ENCODE measurements at places on chromosomes 3 and 15.

DNA sequence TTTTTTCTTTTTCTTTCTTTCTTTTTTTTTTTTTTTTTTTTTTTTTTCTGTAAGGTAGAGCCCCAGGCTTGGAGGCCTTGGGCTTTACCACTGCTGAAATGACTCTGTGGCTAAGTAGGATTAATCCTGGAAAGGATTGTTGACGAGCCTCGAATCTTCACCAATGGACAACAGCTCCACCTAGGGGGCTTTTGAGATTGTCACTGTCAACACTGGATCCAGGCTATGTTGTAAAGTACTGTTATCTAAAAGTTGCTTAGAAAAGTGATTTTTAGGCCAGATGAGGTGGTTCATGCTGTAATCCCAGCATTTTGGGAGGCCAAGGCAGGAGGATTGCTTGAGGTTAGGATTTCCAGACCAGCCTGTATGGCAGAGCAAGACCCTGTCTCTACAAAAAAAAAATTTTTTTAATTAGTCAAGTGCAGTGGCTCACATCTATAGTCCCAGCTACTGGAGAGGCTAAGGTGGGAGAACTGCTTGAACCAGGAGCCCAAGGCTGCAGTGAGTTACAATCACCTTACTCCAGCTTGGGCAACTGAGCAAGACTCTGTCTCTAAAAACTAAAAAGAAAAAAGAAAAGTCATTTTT is 41.6 kb downstream of the KLHL18 start:
- peak; percentile 65 for DNase-seq

GRCh38 chr3:34065901-34066300 is 267.5 kb downstream of the PDCD6IP start:
- DNase-seq: no peak

- DNase-seq: no peak
Measured at GRCh38 chr3:150059241-150059640, 88.5 kb upstream of the PFN2 start.

GRCh38 chr15:46732060-46732459 is 985.2 kb upstream of the SEMA6D start:
- no peak for DNase-seq

GRCh38 chr3:66393333-66394005 is 107.4 kb downstream of the LRIG1 start:
- peak; percentile 43 for DNase-seq

DNA sequence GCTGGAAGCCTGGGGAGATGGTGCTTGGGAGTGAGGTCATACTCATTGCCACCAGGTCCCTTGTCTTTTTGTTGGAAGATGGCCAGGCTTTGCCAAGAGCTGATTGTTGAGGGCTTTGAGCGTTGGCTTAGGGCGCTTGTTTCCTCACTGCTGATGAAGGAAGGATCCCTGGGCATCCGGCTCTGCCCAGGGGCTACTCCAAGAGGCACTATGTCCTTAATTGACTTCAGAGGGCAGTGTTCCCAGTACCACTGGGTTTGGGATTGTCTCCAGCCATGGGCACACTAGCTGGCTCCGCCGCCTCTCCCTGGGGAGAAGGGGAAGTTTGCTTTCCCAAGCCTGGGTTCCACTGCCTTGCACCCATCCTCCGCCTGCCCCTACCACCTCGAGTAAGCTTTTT is 57.2 kb upstream of the RGMA start:
- no peak for DNase-seq

DNA sequence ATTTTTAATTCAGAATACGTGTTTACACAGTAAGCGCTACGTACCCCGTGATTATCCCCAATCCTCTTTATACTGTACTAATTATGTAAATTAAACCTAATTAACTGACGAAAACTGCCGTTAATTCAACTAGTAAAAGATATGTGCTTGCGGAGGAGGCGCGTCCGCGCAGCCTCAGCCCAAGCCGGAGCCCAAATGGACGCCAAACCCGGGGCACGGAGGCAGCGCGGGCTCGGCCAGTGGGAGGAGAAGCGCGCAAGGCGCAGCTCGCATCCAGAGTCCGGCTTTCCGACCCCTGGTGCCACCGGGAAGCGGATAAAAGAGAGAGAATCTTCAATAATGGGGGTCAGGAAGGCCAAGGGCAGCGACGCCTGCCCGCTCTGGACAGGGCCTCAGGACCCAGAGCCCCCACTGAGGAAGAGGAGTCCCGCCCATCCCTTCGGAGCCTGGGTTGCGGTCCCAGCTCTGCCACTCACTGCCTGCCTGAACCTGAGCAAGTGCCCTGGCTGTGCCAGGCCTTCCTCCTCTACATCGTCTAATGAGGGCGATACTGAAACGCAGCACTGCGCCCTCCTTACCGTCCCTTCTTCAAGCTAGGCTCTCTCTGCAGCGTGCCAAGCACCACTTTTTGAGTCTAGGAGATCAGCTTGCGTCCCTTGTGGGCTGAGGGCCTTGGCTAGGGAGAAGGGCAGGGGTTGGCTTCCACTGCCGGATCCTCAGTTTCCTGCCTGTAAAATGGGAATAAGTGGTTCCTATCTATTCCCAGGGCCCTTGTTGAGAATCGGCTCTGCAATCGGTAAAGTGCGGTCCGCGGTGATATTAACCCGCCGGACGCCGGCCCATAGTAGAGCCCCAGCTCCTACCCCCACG is 5.0 kb upstream of the SKOR1 start:
- no peak for DNase-seq

- DNase-seq: no peak
Measured at GRCh38 chr3:187288131-187288854, 3.2 kb downstream of the MASP1 start.

DNA sequence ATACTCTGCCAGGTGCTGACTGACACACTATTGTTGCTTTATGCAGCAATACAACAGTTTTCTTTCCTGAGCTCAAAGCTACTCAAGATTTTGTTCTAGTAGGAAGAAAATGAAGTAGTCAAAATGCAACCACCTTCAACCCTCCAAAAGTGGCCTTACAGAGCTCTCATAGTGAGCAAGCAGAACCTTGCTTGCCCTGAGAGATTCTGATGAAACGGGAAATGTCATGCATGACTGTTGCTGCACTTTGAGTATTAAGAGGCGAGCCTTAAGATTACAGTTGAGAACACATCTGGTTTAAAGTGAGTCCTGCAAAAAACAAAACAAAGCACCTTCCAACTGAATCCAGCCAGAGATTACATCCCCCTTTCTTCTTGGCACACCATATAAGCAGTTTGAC is 29.7 kb downstream of the MINDY4B start:
- no peak for DNase-seq

DNA sequence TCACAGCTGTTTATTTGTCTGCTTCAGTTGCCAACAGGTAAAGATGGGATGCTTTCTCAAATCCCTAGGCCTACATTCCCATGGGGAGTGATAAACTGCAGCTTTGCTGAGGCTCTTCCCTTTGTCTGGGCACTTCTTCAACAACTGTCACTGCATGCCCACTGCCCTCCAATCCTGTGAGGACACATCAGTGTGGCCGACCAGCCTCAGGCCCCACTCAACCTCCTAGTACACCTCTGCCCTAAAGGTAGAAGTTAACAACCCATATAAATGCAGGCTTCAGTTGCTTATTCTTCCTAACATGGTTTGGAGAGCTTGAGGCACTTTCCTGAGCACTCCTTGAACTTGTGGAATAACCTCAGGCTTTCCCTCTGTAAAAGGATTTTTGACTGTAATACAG is 49.6 kb downstream of the ROPN1B start:
- no peak for DNase-seq

DNA sequence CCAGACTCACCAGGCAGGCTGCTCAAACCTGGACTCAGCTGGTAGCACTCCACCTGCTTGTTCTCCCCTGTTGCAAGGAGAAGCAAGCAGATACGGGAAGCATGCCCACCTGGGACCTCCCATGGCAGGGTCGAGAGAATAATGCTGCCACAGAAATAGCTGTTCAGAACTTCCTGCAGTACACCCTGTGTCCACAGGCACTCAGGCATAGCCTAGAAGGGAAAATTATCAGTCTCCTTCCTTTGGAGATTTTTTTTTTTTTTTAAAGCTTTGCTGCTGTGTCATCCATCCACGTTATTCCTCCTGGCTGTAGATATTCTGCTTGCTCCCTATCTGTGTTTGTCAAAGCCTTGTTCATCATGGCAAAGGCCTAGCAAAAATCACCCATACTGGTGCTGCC is 32.7 kb upstream of the RPS17 start:
- no peak for DNase-seq

DNA sequence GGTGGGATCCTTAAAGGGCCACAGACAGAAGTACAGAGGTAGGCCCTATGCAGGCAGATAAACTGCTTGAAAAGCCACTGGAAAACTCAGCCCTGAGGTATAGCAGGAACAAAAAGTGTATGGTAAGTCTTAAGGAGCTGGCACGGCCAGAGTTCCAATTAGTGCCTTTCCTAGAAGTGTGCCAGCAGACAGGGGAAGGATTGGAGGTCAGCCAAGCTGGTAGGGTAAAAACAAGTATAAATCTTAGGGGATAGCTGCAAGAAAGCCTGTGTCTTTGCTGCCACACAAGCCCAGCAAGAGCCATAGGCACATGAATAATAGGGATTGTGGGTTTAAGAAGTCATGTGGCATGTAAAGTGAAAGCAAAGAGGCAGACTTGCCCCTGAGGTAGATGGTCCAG is 582.5 kb downstream of the PLOD2 start:
- no peak for DNase-seq

DNA sequence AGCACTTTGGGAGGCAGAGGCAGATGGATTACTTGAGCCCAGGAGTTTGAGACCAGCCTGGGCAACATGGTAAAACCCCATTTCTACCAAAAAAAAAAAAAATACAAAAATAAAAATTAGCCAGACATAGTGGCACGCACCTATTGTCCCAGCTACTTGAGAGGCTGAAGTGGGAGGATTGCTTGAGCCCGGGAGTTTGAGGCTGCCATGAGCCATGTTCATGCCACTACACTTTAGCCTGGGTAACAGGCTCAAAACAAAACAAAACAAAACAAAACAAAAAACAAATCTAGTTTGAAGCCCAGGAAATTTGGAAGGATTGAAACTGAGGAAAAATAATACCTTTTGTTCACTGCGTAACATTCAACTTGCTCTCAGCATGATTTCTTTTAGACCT is 16.6 kb downstream of the TMOD3 start:
- DNase-seq: peak; percentile 22

DNA sequence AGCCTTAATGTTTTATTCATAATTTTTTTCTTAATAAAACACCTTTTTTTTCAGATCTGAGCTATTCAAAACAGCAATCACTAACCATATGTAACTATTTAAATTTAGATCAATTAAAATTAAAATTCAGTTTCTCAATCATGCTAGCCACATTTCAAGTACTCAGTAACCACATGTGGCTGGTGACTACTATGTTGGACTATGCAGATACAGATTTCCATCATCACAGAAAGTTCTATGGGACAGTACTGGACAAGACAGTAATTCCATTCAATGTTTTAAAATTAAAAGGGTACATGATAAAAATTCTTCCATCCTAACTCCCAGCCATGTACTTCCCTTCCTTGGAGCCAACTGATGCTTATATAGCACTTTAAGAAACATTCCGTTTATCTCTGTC is 119.3 kb downstream of the GLDN start:
- no peak for DNase-seq

DNA sequence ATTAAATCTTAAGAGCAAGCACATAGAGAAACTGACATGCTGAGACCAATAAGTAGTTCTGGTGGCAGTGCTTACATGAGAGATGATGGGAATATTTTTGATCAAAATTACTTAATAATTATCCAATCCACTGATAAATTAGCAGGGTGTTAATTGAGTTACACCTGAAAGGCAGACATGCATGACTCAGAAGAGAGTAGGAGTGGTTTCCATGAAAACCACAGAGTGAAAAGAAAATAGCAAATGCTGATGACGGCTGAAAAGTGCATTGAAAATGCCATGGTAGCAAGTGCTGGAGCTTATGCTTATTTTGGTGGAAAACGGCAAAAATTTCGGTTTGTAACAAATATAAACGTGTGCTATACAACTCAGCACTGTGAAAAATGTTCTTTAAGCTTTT is 267.8 kb upstream of the LRRN1 start:
- DNase-seq: no peak

DNA sequence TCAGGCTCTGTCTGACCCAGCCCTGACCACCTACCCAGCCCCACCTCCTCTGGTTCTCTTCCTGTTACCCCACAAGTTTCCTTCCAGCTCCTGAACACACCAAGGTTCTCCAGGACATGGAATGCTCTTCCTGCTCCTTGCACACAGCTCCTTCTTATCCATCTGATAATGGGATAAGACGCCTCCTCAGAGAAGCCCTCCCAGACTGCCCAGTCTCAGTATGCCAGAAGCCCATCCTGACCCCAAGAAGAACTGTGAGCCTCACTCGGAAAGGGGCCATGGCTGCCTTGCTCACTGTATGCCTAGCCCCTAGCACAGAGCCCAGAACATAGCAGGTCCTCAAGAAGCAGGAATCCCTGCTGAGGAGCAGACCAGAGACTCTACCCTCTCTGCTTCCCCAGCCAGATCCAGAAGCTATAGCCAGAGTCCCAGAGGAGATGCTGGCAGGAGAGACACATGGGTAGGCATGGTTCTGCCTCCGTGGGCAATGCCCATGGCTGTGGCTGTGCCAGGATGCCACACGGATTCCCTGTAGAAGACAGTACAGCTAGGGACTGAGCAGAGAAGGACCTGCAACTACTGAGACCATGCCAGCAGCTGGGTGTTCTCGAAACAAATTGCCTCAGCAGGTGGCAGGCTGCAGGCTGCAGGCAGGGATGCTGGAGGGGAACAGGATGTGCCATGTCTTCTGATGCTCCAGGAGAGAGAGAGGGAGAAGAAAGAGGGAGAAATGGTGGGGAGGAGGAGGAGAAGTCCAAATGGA is 74.0 kb upstream of the LINGO1 start:
- DNase-seq: no peak

DNA sequence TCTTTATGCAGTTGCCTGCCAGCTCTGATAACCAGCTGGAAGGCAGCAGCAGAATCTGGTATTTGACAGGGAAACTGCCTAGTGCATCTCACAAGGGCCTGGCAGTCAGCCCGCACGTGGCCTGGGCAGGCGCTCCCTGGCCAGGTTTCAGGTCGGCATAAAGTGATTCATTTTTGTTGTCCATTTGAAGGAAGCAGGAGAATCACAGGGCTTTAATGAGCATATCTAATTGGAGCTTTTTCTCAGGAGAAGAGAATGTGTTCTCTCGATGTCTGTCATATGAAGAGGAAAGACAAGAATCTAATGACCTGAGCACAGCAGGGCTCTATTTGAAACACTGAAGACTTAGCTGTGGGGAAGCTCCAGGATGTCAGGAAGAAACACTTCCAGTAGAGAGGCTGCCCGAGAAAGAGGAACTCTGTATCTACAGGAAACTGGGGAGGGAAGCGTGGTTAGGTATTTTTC is 98.8 kb upstream of the MB21D2 start:
- no peak for DNase-seq

GRCh38 chr3:61736506-61736905 is 175.1 kb downstream of the PTPRG start:
- DNase-seq: no peak

- DNase-seq: no peak
Measured at GRCh38 chr3:45185052-45185451, 38.9 kb upstream of the CDCP1 start.

- DNase-seq: no peak
Measured at GRCh38 chr3:58829321-58830000, 162.9 kb upstream of the FAM3D start.

DNA sequence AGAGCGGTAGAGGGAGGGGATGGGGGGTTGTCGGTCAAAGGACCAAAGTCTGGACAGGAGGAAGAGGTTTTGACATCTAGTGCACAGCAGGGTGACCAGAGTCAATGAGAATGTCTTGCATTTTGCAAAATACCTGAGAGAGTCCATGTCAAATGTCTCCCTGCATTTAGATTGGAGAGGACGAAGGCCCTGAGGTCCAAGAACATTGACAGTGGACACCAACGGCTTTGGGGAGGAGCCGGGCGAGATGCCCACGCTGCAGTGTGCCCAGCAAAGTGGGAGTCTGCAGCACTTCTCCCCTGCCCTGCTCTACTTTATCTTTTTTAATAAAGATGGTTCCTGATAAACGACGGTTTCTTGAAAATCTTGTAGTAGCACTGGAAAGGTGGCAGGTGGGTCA is 67.4 kb upstream of the TAMM41 start:
- DNase-seq: no peak

Data from brain microvascular endothelial cell (primary cell).